ENCODE measurements at places on chromosomes 3 and 15.

- no peak for DNase-seq
Measured at GRCh38 chr3:71395927-71396695, 187.4 kb downstream of the FOXP1 start.

GRCh38 chr15:51536965-51537574 is 85.5 kb downstream of the DMXL2 start:
- DNase-seq = peak; percentile 13

GRCh38 chr3:9113040-9113439 is 136.4 kb downstream of the SRGAP3 start:
- DNase-seq = no peak

- DNase-seq = no peak
Measured at GRCh38 chr15:83961311-83961710, 274.3 kb upstream of the GOLGA6L4 start.

DNA sequence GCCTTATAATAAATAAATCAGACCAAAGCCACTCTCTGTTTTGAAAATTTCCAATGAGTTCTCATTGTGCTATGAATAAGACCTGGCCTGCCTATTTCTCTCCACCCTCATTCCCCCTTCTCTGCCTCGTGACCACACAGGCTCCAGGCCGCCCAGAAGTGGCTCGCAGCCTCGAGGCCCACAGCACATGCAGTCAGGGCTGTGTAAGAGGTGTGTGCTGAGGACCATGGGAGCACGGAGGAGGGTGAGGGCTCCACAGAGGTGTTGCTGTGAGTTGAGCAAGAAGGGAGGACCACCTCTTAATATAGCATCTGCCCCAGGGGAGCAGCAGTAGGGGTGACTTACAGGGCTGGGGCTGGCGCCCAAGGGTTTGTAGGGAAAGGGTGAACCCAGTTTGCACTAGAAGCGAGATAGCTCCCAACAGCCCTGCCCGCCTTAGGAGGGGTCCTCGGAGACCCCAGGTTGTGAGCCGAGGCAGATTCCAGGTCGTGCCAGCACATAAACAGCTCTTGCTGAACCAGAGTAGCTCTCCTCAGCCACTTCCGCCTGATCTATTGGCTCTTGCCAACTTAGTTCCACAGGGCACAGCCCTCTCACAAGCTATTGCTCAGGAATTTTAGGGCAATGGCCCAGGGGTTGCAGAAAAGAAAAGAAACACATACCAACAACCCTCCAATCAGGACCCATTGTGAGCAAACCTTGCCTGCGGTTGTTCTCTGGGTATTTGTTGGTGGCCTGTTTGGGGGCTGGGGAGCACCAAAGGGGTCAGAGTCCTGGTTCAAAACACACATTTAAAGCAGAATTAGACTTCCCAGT is 117.7 kb downstream of the MYLK start:
- no peak for DNase-seq

GRCh38 chr3:44476963-44477311 is 533 bp downstream of the ZNF445 start:
- DNase-seq = no peak

DNA sequence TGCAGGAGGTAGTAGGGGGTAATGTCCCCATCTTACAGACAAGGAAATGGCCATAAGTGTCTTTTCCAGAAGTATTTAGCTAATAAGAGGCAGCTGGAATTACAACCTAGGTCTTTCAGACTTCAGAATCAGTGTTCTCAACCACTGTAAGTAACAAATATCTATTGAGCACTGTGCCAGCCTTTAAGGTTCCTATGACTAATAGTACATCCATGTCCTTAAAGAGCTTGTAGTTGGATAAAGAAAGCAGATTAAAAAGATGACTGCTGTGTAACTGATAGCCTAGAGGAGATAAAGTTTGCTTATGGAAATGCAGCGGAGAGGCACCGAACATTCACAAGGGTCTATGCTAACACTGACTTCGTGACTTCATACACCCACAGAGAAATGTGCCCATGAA is 136.0 kb downstream of the KCNMB2 start:
- no peak for DNase-seq

DNA sequence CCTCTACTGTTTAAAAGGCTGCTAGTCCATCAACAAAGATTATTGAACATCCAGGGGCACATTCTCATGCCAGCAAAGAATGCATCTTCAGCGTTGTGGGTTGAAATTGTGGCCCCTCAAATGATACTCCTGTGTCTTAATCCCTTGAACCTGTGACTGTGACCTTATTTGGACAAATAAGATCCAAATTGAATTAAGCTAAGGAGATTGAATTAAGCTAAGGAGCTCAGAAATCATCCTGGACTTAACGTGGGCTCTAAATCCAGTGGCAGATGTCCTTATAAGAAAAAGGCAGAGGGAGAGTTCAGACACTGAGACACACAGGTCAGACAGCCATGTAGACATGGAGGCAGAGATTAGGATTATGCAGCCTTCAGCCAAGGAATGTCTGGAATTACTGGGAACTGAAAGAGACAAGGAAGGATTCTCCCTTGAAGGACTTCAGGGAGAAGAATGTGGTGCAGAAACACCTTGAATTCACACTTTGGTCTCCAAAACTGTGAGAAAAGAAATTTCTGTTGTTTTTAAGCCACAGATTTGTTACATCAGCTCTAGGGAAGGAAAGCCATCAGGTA is 57.3 kb upstream of the SLC24A5 start:
- no peak for DNase-seq

DNA sequence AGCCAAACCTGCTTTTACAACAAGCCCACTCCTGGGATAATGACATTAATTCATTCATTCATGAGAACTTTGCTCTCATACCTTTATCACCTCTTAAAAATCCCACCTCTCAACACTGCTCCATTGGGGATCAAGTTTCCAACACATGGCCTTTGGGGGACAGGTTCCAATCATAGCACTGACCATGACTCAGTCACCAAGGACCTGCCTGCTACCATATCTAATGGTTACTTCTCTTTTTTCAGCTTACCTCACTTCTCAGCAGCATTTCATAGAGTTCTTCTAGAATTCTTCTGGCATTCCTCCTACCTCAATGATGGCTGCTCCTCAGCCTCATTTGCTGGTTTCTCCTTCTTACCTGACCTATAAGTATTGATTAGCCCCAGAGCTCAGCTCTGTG is 36.9 kb upstream of the RYK start:
- no peak for DNase-seq

DNA sequence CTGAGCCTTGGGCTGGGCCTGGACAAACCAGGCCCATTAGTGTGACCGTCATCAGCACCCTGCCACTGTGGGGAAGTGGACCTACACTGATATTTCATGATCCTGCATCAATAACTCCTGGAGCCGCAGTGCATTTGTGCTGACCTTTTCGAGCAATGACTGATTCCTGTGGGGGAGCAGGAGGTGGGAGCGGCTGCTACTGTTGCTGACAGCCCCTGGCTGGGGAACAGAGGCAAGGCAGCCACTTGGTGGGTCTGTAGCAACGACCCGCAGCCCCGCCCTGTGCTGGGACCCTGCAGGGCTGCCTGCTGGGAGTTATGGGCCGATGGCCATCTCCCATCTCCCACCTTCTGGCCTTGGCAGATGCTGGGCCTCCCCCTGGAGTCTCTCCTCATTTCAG is 42.1 kb downstream of the CCDC33 start:
- no peak for DNase-seq

DNA sequence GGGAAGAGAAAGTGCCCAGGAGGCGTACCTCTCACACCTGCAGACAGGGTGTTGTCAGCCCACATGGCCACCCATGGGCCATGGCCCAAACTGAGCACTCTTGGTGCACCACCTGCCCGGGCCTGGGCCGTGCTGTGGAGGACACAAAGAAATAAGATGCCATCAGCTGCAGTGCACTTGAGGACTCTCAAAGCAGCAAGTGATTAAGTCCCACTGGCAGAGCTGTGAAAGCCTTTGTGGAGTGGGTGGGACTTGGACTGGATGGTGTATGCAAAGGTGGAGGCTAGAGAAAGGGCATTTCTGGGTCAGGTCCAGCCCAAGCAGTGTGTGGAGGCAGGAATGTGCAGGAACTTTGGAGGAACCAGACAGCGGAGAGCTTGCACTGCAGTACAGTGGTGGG is 122.3 kb downstream of the MEGF11 start:
- no peak for DNase-seq

GRCh38 chr15:44726568-44727484 is 9.5 kb upstream of the TRIM69 start:
- DNase-seq = peak; percentile 96

DNA sequence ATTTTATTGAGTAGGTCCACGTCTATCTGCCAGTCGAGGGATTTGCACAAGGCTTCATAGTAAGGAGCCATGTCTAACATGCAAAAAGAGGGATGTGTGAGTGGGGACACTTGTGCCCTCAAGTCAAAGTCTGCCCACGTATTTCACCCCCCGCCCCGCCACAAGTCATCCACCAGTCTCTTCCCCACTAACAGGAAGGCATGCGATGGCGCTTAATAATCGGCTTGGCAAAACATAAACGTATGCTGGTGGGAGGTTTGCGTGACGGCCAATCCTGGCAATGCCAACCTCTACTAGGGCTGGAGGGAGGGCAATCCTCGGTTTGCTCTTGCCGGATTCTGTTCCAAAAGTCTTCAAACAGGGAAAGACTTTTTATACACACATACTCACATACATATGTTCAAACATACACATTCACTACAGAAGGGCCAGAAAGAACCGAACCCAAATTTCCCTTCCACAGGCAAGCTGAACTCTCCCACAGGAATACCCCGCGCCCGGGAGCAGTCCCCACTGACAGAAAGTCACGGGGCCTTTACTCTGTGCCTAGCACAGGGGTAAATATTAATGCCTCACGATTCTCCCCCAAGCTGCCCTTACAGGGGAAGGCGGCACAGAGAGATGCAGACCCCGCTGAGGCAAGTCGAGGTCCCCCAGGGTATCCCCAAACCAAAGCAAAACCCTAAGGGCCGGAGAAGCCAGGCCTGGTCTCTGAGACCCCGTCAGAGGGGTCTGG is 675 bp downstream of the PSMD6 start:
- DNase-seq = no peak

- no peak for DNase-seq
Measured at GRCh38 chr3:170517242-170517945, 68.5 kb downstream of the SLC7A14 start.

DNA sequence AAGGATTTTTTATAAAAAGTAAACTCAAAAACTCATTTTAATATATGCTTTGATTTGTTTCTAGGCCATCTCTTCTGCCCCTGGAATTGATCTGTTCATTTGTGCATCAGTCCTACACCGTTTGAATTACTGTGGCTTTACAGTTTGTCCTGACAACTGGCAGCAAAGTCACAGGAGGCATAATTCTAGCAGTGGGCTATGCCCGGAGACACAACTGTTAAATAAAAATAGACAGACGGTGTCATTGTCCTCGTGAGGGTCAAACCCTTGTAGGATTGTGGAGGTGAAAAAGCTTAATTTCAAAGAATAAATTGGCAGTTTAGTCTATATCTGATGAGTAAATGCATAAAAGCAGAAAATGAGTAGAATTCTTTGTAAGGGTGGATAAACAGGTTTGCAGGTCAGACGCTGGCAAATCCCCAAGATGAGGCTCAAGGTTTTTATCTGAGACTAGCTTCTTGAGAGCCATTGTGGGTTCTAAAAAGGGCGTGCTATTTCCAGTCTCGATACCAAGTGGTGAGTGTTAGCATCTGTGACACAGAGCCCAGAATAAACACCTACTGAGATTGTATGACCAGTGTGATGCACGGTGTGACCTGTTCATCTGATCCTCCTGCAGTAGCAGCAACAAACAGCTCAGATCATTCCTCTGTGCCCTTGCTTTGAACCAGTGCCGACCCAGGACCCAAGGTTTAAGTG is 51.5 kb upstream of the SLCO3A1 start:
- no peak for DNase-seq

DNA sequence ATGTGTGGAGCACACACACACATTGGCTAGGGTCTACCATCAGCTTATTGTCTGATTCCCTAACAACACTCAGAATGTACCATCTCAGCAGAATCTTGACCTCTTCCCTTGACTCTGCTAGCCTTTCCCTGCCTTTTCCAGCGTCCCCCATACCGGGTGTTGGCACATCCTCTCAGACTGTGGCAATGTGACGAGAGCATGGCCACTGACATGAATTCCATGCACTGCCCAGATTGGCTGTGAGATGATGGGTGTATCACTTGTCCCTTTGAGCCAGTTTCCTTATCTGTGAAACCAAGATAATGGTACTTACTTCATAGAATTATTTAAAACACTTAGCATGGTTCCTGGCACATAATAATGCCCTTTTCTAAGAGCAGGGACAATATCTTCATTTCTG is 60.3 kb upstream of the EIF1B start:
- no peak for DNase-seq

Data from H4 (cell line).